ENCODE measurements at places on chromosomes 3 and 15.

- DNase-seq = no peak
Measured at GRCh38 chr3:181328346-181328745, 338.8 kb upstream of the DNAJC19 start.

DNA sequence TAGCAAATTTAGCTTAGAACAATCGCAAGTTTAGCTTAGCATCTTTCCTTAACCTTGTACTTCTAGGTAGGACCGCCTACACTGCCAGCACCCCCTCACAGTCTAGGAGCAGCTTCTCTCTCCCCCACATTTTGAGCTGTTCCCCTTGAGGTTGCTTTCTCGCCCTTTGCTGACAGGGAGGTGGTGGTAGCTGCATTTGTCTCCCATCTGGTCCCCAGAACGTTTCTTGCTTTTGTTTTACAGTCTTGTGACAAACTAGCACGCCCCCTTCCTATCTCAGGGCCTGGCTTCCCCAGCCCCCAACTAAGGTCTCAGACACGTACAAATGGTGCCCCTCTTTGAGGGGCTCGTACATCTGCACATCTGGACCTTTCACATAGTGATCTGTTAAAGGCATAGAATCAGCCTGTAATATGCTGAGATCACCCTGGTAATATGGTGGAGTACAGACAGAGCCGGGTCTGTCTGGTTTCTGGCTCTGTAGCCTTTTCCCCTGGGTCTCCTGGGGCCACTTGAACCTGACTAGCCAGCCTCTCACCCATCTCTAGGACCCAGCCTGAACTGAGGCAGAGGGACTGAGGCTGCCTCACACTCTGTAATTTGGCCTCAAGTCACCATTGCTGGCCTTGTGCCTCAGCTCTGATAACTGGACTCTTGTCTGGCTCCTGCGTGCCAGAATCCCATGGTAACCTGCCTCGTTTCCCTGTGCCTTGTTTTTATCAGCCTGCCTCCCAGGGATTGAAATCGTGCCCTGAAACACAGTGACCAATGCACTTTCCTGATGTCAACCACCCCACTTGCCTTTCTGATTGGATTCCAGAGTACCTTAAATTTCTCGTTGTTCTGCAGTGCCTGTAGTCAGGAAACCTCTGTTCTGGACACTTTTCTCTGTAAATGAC is 27.7 kb downstream of the CRTC3 start:
- DNase-seq = peak; percentile 45

DNA sequence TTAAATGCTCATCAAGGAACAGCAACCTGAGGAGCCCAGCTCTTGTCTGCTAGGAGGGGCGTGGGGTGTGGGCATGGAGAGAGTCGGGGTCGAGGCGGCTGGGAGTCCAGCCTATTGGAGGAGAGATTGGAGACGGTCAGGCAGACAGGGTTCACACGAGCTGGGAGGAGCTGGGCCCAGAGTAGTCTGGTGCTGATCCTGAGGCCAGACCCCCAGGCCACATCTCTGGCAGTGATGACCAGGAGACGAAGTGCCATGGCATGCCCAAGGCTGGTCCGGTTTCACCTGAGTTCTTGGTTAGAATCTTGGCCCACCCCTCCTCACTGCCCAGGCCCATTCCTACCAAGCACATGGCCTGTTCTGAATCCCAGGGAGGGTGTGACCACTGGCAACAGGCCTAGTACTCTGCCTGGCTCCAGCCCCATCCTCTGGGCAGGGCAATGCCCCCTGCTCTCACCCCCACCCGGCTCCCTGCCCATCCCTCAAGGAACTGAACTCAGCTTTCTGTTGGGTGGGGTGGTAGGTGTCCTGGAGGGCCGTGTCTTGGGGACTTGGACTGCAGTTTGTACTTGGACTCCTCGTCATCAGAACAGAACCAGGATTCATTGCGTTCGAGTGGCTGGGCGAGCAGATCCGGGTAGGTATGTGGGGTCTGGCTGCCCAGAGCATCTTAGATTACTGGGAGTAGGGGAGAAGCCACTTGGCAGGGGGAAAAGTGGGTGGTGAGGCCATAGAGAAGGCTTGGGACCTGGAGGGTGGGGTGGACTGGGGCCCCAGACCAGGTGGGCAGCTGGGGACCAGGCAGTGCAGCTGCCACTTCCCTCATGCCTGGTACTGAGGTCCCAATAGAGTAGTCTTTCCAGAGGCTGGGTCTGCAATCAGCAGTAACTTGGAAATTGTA is 20.8 kb downstream of the SLC28A1 start:
- DNase-seq = no peak

DNA sequence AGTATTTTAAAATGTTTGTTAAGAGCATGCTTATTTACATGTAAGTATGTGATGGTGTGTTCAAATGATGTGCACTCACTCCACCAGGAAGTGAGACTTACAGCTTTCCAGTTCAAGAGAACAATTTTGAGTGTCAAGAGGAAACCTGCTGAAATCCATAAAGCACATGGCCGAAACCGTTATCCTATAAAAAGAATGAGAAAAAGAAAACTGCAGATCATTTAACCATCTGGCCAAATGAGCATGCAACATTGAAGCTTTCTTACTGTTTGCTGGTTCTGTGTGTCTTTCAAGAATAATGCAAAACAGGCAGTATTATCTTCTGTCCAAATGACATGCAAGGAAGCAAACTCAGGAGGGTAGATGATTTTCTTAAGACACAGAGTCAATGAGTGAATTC is 26.3 kb downstream of the GABRR3 start:
- no peak for DNase-seq

GRCh38 chr15:74489518-74490338 is 28.8 kb upstream of the UBL7 start:
- DNase-seq = peak; percentile 29

GRCh38 chr3:179072100-179072438 is 460 bp upstream of the ZMAT3 start:
- DNase-seq = peak; percentile 32

All from iris pigment epithelial cell (primary cell).